ENCODE measurements at places on chromosomes 1 and 21.

- peak; percentile 70 for DNase-seq
Measured at GRCh38 chr1:230794431-230794830, 47.2 kb downstream of the CAPN9 start.

- no peak for DNase-seq
Measured at GRCh38 chr1:35173909-35174540, 18.9 kb downstream of the SFPQ start.

DNA sequence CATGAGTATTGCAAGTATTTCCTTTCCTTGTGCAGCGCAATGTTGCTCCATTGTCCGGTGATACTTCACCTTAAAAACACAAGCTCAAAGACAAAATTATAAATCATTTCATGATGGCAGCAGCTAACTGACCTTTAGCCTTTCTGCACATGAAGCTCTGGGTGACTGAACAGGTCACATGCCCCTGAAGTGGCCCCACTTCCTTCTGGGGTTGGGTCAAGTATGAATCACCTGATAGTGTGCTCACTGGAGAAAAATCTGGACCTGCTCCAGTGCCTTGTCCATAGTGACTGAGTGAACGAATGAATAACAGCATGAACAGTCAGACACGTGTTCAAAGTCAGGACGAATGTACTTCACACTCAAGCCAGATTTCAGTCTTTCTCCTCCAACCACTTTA is 658.9 kb downstream of the NPHP4 start:
- DNase-seq = no peak

- DNase-seq = no peak
Measured at GRCh38 chr1:156134716-156135435, 18.5 kb upstream of the SEMA4A start.

DNA sequence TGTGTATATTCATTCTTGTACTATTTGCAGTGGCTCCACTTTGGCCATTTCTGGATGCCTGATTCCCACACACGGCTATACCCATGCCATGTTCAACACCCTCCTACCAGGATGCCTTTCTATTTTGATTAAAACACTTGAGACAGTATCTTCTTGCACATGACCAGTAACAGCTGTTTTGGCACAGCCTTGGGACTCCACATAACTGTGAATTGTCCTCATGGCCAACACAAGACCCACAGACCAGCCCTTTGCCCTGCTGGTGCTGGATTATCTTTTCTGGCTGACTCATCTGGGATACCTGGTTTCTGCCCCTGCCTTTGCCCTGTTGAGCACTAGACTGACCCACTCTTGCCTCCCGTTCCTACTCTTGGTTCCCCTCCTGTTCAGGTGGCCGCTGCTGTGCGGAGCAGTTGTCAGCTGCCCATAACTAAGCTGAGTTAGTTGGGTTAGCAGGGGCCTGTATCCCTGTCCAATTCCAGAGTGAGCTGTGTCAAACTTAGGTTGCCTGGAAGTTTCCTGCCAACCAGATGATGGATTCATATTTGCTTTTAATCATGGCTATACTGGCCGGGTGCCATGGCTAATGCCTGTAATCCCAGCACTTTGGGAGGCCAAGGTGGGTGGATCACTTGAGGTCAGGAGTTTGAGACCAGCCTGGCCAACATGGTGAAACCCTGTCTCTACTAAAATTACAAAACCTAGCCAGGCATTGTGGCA is 10.8 kb upstream of the EYA3 start:
- no peak for DNase-seq

DNA sequence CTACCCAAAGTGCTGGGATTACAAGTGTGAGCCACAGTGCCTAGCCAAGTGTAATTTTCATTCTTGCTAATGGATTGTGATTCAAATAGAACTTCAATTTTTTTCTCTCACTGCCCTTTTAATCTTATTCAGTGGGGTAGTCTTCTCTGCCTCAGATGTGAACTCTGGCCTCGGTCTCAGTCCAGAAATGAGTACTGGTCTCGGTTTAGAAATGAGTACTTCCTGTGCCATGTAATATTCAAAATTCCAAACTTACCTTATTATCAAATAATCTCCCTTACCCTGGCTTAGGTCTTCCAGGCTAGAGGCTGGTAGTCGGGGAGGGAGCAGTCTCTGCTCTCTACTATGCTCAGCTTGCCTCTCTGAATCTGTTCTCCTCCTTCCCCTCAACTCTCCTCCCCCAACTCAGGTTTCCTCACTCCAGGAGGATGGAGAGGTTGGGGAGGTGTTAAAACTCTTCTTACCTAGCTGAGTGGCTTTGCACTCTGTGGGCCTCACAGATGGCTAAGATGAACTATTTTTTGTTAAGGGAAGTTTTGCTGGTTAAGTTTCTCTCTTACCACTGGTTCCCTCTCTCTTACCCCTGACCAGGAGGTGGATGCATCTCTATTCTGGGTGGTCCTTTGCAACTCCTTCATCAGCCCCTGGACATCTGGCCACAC is 4.8 kb upstream of the SLAMF9 start:
- DNase-seq = no peak

DNA sequence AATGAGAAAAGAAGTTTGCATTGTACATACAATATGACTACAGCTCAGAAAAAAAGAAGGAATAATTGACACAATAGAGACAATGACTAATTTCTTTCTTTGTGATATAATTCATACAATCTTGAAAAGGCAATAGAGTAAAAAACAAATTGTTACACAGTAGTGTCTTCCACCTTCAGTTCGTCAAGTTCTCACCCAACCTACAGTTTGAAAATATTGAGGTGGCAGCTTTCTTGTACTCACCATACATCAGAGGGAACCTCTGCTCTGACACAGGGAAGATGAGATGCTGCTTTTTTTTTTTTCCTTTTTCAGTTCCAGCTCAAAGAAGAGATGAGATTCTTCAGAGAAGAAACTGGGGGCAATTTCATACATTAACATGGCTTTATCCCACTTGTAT is 173.2 kb downstream of the ATP6V1G3 start:
- DNase-seq = no peak

DNA sequence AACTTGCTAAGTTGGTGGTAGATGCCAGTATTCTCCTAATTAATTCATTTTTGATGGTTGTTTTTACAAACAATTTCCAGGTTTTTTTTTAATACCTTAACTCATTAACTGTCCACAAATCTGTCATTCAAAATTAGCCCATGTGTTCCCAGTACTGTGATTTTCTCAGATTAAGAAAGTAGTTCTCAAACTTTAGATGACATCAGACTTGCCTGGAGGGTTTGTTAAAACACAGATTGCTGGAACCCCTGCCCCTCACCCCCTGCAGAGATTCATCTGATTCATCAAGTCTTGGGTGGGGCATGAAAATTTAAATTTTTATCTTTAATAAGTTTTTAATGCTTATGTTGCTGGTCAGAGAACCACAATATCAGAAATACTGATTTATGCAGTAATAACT is 130.5 kb downstream of the BACH1 start:
- DNase-seq = no peak

DNA sequence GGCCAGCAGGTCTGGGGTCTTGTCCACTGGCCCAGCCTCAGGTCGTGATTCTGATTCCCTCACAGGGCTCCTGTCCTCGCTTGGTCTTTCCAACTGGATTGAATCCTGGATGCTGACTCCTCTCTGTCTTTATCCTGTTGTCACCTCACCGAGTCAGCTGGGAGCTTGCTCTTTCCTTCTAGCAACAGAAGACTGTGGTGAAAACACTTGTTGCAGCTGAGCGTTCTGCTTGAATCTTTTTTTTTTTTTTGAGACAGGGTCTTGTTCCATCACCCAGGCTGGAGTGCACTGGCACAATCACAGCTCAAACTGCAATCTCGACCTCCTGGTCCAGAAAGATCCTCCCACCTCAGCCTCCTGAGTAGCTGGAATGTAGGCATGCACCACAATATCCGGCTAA is 8.0 kb upstream of the WNT4 start:
- no peak for DNase-seq

All from cerebellum (tissue), 4 donors.